ENCODE measurements at places on chromosomes 7 and 10.

DNA sequence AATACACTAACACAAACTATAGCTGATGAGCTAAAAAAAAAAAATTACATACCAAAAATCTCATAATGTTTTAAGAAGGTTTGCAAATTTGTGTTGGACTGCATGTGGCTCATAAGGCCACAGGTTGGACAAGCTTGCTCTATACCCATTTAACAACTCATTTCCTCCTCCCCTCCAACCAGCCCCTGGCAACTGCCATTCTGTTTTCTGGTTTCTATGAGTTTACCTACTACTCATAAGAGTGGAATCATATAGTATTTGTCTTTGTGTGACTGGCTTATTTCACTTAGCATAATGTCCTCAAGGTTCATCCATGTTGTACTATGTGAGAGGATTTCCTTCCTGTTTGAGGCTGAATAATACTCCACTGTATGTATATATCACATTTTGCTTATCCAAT, 100.4 kb upstream of the ARHGAP21 start:
- DNase-seq: no peak

GRCh38 chr10:119919826-119920225, 27.3 kb downstream of the SEC23IP start:
- no peak for DNase-seq

DNA sequence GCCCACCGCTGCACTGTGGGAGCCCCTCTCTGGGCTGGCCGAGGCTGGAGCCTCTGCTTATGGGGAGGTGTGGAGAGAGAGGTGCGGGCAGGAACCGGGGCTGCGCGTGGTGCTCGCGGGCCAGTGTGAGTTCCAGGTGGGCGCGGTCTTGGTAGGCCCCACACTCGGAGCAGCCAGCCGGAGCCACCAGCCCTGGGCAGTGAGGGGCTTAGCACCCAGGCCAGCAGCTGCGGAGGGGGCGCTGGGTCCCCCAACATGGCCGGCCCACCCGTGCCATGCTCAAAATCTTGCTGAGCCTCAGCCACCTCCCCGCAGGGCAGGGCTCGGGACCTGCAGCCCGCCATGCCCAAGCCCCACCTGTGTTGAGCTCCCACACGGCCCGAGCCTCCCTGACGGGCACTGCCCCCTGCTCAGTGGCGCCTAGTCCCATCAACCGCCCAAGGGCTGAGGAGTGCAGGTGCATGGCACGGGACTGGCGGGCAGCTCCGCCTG, 856.8 kb upstream of the CELF2 start:
- DNase-seq: no peak

DNA sequence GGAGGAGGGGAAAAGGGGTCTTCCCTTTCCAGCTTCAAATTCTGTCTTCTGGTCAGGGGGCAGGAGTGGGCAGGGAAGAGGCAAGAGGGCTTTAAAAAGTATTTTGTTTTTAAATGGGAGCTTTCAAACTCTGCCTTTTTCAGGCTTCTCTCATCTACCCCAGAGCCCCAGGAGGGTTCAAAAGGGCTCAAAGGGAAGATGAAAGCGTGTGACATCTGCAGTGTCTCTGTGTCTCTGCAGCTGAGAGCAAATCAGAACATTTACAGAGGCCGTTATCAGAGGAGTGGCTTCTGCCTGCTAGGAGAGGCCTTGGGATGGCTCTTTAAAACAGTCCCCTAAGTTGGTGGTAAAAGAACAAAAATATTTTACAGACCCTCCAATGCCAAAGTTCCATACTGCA, 30.3 kb downstream of the TRIM8 start:
- no peak for DNase-seq

GRCh38 chr7:67344481-67345193, 348.0 kb downstream of the TYW1 start:
- DNase-seq: no peak
